ENCODE measurements at places on chromosomes 4 and X.

- DNase-seq, result no peak
Observed at GRCh38 chrX:153065389-153065788, 6.9 kb upstream of the PNMA6A start.

DNA sequence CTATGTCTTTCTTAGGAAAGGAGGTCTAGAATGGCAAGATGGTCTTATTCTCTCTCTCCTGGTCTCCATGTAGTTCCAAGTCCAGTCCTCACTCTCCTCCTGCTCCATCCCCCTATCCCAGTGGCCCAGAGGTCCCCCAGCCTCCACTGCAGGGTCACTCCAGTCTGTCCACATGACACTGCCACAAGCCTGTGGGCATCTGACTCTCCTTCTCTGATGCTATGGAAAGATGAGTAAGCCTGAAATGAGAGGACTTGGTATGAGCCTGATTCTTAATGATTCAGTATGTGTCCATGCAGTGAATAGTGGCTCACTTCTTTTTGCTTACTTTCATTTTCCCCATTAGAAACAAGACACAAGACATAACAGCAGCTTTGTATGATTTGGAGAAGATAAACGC, 516.8 kb upstream of the ADGRL3 start:
- DNase-seq, result no peak

- no peak for DNase-seq
Observed at GRCh38 chr4:152117520-152117919, 356.7 kb upstream of the GATB start.

DNA sequence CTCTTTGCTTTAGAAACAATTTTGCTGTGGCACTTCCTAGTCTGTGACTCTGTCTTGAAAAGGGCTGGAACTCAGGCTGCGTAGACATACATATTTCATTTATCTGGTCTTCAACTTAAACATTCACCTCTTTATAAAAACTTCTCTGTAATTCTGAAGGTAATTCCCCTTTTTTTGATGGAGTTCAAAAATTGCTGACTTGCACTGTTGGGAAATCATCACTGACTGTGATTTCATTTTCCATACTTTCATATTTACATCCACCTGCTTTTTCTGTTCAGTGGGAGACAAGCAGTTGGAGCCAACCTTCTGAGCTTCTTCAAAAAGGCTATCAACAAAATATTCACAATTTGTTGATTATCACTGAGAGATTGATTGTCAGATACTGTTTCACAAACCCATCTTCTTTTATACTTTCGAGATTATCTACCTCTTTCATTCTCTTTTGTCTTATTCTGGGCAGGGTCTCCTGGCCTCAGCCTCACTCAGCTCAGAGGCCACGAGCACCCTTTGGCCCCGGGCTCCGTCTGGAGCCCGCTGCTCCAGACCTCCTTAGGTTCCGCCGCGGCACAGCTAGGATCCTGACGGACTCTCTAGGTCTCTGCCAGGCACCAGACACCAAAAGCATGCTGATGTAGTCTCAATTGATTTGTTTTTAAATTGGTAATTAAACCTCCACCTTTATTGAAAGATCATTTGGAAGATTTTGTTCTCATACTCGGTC, 39.7 kb upstream of the UGT2B17 start:
- no peak for DNase-seq

DNA sequence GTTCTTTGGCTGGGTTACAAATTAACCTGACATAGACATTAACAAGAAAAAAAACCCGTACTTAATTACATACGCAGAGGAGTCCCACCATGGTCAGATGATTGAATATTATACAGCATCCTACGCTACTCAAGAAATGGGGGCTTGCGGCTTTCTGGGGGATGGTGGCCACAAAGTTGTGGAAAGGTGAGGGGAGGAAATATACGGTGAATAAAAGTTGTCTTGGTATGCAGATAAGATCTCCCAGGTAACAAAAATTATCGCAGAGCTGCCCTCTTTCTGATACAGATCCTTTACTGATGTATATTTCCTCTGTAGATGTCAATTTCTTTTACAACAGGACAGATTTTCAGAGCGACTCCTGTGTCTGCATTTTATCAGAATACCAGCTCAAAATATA, 890 bp downstream of the DCAF16 start:
- no peak for DNase-seq

GRCh38 chr4:79046016-79046592, 106.9 kb upstream of the PAQR3 start:
- no peak for DNase-seq
